ENCODE measurements at places on chromosomes 2 and 18.

DNA sequence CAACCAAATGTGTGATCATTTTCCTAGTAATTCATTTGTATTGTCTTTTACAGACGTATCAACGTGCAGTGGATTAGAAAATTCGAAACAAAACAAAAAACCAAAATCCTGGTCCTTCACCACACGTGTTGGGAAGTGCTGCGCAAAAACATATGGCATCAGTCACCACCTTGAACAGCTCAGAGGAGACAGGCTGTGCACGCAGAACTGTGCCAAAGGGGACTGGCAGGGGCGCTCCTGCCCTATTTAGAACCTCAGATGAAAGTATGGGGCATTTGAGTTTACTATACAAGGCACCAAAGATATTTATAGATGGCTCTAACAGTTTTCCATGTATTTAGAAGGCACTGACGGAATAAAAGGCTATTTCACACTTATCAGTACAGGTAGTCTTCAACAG is 42.3 kb downstream of the NOL10 start:
- no peak for DNase-seq

DNA sequence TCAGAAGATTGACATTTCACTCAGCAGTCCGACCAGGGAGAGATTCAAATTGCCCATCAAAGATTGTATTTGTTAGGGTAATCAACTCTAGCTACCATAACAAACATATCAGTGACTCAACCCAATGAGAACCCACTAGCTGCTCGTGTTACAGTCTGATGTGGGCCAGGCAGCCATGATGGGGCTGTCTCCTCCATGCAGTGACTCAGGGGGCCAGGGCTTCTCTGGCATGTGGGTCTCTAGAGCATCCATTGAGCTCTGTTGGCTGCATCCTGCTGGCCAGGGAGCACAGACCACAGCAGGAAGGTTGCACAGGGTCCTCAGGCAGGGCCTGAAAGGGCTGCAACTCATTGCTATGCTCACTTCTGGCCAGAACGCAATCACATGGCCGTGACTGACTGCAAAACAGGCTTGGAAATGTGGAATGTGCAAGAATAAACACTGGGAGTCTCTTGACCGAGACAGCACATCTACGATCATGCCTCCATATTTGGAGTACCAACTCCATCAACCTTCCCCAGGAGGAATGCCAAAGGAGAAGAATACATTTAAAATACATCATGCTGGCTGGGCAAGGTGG is 216.8 kb downstream of the EIPR1 start:
- DNase-seq = no peak

- DNase-seq = no peak
Measured at GRCh38 chr2:183195998-183196409, 71.8 kb downstream of the NUP35 start.

- DNase-seq = no peak
Measured at GRCh38 chr2:83970217-83970929, 488.7 kb downstream of the SUCLG1 start.

GRCh38 chr2:46570396-46570795 is 91.0 kb downstream of the TMEM247 start:
- DNase-seq = no peak

DNA sequence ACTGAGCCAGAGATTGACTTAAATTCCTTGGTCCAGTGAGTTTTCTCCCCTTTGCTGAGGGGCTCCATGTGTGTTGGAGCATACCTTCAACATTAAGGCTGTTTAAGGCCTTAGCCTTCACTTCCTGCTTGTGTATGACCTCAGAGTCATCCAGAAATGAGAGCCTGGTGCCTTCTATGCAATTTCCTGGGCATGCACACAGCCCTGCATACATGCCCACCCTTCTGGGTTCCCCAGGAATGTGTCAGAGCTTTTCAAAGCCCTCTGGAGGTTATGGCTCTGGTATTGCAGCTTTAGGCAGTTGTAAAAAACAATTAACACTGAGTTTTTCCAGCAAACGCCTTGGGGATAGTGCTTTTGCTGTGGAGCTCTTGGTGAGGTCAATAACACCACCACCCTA is 16.7 kb downstream of the IL1R1 start:
- no peak for DNase-seq

DNA sequence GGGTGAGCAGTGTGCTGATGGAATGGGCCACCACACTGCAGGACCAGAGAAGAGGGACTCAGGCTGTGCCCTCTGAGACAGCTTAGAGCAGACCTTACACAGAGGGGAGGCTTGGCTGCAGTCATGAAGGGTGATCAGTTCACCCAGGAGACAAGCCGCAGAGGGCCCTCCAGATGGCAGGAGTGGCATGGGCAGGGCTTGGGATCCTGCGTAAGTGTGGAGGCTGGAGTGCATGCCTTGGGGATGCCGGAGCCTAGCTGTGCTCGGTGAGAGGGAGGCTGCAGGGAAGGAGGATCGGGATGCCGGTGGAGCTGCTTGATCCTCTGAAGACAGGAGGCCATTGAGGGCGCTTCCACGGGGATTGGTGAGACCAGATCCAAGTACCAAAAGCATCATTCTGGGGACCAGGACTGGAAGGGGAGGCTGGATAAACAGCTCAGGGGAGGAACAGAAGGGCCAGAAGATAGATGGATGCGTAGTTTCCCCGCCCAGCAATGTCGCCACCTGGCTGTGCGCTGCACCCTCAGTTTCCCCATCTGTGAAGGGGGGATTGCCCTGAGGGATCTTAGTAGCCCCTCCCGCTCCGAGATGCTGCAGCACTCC is 163.4 kb downstream of the INHBB start:
- no peak for DNase-seq

DNA sequence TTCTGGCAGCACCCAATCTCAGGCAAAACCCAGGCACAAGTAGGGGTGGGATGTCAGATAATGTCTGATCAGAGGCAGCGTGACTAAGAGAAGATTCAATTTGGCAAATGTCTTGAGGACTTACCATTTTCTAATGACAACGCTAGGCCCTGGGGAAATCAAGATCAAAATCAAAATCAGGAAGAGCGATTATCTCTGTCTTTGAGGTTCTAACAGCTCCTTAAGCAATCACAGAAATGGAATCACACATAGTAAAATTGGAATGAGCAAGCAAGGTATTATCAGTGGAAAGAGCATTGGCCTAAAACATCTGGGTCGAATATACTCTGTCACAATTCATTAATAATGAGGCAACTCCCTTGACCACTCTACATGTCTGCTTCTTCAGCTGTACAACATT is 8.6 kb upstream of the SERPINB2 start:
- no peak for DNase-seq

DNA sequence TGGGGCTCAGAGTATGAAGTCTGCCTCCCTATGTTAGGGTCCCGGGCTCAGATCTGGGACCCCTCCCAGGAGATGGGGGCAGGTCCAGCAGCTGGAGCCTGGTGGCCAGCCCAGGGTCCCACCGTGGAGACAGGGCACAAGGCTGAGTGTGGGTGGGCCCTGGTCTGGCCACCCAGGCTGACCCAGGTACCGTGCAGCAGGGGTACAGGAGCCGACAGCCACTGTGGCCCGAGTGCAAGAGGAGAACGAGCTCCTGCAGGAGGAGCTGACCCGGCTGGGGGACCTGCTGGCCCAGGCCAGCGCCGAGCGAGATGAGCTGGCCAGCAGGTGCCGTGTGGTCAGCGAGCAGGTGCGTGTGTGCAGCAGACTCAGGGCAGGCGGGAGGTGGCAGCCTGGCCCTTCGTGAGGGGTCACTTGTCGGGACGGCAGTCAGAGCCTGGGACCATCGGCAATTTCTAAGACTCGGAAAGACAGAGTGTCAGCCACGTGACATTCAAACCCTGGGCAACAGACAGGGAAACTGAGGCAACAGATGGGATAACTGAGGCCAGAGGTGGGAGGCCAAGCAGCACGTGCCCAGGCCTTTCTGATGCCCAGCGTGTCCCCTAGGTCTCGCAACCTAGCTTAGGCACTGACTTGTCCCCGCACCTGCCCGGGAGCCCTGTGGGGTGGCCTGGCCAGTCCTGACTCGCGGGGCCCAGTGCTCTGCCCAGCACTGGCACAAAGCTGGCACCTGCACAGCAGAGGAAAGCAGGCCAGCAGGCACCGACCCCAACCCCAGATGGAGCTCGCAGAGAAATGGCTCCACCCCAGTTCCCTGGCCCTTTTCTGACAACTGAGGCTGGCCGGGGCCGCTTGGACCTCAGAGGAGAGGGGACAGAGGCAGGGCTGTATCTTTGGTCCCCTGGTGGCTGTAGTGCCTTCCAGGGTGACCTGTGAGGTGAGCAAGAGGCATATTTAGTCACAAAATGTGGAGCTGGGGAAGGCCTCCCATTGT is 13.9 kb downstream of the CROCC2 start:
- DNase-seq = no peak

DNA sequence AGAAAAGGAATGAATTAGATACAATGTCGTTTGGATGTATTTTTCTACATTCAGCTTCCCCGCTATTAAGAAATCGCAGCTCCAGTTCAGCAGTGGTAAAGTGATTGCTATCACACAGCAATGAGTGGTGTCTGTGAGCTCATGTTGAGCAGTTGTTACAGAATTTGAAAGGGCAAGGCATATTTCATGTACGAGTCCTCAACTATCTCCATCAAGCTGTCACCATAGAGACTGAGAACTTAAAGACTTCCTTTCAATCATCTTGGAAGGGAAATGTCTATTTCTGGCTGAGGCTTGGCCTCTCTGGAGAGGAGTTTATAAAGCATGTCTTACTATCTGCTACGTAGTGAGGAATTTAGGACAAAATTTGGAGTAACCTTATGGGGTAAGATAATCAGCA is 24.4 kb upstream of the FAM117B start:
- DNase-seq = no peak

- no peak for DNase-seq
Measured at GRCh38 chr2:126653109-126653508, 2.8 kb upstream of the GYPC start.

- peak; percentile 60 for DNase-seq
Measured at GRCh38 chr2:40431600-40431955, 20.3 kb downstream of the SLC8A1 start.

GRCh38 chr2:24374301-24374700 is 14.0 kb upstream of the ITSN2 start:
- DNase-seq = no peak

DNA sequence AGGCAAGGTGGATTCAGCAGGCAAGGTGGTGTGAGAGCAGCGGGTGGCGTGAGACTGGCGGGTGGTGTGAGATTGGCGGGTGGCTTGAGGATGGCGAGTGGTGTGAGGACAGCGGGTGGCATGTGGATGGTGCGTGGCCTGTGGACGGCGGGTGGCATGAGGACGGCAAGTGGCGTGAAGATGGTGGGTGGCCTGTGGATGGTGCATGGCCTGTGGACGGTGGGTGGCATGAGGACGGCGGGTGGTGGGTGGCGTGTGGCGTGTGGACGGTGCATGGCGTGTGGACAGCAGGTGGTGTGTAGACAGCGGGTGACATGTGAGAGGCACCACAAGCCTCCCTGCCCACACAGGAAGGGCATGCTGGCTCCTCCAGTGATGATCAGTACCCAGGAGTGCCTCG is 186.9 kb upstream of the SALL3 start:
- DNase-seq = no peak

DNA sequence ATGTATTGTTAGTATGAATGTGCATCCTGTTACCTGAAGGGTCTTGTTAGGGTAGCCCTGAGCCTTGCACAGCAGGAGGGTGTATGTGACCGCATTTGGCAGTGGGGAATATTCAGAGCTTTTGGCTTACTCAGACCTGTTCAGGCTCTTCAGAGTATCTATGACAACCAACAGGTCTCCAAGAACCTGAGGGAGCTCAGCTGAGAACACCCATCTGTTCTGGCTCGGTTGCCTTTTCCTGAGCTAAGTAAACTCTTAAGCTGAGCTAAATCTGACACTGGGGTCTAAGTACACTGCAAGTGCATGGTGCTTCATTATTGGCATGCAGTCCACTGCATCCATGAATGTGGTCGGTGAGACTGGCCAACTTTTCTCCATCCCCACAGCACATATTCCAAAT is 92.4 kb upstream of the CHST9 start:
- DNase-seq = no peak

GRCh38 chr18:48862678-48863270 is 88.0 kb downstream of the SMAD7 start:
- DNase-seq = no peak

DNA sequence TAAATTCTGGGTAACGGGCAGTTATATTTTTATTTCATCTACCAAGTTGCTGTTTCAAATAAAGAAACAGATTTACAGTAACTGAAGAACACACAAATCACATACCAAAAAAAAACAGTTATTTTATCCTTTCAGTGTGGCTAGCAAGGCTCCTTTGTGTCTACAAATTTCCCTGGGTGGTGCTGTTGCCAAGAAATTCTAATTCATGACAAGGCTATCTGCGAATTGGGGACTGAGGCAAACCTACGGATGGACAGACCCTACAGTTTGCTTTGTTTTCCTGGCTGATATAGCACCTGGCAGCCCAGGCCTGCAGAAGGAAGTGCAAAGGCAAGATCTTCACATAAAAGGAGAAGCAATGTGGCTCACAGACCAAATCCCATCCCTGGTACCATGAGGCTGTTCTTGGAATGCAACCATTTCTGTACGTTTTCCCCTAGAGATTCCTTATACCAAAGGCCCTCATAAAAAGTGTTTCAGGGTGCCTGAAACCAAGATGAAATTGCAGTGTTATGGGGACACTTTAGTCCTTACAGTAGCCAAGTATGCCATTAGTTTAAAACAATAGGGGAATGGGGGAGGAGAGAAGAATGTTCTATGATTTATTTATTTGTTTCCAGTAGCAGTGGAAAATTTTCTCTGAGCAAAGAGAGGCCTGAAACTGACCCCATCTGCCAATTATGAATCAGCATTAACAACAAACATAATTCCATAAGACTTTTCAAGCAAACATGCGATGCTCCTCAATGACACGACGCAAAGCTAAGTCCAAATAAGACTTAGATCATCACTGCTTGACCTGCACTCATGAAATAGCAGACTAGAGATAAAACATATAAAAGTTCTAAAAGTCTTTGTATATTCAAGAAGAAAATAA is 4.3 kb downstream of the KLF7 start:
- peak; percentile 49 for DNase-seq

- peak; percentile 85 for DNase-seq
Measured at GRCh38 chr2:203811491-203812221, 55.9 kb upstream of the CTLA4 start.

DNA sequence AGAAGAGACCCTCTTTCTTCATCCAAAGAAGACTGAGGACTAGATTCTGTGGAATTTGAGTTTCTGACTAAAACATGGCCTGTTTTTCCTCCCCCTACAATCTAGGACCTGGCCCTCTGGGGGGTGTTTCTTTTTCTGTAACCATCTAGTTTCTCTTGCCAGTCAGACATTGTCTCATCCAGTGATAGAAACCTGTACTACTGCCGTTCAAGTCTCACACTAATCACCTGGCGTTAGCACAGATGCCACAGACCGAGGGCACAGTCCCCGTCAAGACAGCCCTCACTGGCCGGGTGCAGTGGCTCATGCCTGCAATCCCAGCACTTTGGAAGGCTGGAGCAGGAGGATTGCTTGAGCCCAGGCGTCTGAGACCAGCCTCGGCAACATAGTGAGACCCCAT is 126.9 kb upstream of the NDUFV2 start:
- DNase-seq = no peak
